ENCODE measurements at places on chromosomes 11 and 22.

DNA sequence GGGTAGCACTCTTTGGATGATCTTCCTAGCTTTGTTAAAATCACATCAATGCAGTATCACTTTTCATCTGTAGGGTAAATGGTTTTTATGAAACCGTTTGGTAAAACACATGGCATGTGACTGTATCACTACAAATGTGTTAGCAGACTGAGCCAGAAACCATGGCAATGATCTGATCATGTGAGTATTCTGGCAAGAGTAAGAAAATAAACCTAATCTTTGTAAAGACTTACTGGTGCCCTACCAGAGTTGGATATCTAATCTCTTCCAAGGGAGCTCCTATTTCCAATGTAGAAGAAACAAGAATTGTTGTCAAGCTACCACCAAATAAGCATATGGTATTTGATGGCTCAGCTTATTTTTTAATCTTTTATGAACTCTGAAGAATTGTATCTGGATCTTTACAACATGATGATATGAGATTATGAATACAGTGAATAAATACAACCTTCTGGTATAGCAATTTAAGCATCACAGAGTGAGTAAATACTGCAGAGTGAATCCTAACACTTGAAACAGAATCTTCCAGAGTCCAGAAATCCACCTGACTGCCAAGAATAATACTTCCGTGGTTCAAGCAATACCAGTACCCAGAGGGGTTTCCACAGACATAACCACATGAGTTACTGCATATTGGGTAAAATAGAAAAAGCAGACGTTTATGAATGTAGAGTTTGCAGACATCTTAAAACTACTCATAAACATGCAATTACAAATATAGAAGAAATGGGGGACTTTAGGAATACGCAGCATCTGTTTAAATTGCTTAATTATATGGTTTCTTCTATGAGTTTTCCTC is 238.8 kb downstream of the TTC28 start:
- no peak for DNase-seq

DNA sequence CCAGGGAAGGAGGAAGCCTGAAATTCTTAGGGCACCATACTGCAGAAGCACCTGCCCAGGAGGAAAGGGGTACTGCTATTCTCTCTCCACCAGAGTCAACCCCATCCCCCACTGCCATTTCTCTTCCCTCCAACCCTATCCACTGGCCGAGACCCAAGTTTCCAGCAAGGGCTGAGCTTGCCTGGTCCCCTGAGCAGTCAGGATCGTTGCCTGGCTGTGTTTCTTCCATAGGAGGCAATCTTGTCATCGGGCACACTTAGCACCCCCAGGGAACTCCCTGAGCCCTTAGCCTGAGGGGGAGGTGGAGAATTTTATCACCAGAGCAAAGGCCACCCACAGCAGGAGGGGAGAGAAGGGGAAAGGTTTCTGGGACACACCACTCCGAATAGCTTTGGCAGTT is 115.8 kb upstream of the NECTIN1 start:
- no peak for DNase-seq

DNA sequence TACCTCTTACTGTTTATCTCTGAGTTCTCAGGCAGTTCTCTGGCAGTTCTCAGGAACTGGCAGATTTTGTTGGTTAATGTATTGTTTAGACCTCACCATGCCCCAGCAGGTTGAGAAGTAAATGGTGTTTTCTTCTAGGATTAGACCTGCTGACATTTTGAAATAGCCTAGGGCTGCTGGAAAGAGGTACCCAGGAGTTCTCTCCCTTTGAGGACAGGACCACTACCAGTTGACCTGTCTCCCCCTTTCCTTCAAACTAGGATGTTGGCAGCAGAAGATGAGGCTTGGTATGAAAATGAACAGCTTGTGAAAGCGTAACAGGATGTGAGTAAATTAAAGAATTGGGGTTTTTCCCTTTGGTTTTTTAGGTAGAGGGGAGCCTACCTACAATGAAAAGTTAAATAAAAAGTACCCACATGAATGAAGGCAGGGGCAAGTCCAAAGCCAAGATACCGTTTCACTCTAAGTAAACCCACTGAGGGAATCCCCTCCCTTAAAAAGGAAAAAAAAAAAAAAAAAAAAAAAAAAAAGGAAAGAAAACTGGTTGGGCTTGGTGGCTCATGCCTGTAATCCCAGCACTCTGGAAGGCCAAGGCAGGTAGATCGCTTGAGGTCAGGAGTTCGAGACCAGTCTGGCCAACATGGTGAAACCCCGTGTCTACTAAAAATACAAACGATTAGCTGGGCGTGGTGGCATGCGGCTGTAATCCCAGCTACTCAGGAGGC is 96.2 kb downstream of the PDHX start:
- DNase-seq = no peak

GRCh38 chr11:60923326-60923725 is 934 bp upstream of the TMEM132A start:
- no peak for DNase-seq

DNA sequence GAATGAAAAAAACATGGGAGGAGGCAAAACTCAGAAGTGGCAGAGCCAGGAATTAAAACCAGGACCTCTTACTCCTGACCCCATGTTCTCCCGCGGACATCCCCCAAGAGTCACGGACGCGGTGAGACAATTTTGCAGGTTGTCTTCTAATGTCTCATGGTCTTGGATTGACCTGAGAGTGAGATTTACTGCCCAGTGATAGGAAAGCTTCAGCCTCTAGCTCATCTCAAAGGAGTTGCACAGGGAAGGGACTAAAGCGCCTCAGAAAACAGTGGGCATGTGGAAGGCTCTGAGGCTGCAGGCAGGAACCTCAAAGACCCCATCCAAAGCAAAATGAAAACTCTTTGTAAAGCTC is 197.4 kb downstream of the ADAMTS15 start:
- no peak for DNase-seq

GRCh38 chr11:57320719-57321387 is 3.9 kb downstream of the TNKS1BP1 start:
- no peak for DNase-seq

GRCh38 chr11:122354025-122354697 is 238.1 kb upstream of the BLID start:
- DNase-seq = no peak

DNA sequence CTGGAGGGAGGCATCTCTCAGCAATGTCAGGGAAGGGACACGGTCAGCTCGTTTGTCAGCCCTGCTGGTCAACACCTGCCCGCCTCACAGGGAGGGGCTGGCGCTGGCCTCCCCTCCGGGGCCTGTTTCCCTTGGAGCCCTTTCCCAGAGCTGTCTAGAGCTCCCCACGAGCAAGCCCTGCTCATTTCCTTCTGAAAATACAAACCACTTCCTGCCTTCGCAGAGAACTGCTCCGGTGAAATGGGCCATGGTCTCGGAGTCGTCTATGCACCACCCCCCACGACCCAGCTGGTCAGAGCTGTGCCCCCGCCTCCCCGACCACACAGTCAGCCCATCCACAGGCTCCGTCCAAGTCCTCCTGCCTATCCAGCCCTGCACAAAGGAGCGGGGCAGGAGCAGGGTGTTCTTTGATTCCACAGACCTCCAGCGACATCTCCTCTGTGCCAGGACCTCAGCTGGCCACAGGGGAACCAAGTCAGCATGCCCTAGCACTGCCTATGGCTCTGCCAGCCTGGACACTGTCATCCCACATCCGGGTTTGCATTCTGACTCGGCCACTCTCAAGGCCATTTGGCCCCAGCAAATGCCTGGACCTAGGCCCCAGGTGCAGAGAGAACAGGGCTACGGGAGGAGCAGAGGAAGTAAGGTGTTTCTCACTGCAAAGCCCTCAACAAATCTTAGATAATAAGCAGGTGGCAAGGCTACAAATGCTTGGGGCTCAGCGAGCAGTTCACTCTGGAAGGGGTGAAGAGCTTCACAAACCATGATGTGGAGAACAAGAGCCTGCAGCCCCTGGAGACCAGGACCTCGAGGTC is 82.1 kb upstream of the WNT11 start:
- no peak for DNase-seq

GRCh38 chr22:48628891-48629543 is 1198.7 kb downstream of the BRD1 start:
- DNase-seq = no peak

DNA sequence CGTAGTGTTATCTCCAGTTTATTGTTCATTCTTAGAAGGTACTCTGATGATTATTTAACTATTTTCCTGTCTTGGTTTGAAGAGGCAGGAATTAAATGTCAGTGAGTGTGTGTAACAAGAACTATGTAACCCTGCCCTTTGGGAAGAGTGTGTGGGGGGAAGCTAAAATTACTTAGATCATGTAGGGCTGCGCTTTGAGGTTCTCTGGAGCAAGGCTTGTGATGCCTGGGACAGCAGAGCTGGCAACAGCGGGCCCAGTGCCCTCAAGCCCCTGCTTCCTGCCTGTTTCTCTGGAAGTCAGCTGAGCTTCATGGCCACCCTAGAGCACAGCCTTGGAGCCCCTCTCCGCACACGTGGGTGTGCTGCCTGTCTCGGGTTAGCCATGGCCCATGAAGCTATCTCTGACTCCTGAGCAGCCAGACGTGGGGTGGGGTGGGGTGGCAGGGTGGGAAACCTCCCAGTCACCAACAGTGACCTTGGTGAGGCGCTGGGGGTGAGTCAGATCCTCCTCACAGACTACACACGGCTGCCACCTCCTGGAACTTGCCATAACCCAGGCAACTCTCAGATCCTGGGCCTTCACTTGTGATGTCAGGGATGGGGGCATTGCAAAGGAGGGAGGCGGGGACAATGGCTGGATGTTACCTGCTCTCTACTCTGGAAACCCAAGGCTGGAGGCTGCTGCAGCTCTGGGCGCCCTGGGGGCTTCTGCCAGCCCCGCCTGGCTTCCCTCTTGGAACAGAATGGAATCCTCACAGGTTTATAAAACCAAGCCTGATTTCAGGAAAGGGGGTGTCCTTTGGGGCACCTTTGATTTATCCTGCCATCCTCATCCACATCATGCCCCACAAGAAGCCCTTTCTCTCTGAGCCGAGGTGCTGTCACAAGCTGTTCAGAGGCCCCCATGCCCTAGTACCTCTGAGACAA is 88.6 kb downstream of the SNX19 start:
- no peak for DNase-seq

DNA sequence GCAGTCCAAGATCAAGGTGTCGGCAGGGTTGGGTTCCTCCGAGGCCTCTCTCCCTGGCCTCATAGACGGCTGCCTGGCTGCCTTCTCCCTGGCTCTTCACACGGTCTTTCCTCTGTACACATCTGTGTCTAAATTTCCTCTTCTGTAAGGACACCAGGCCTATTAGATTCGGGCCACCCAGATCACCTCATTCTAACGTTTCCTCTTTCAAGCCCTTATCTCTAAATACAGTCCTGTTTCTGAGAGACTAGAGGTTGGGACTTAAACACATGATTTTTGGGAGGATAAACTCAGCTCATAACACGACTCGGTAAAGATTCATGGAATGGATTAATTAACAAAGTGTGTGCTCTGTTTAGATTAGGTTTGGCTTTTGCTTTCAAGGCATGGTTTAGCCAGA is 136.0 kb upstream of the SORL1-AS1 start:
- no peak for DNase-seq

DNA sequence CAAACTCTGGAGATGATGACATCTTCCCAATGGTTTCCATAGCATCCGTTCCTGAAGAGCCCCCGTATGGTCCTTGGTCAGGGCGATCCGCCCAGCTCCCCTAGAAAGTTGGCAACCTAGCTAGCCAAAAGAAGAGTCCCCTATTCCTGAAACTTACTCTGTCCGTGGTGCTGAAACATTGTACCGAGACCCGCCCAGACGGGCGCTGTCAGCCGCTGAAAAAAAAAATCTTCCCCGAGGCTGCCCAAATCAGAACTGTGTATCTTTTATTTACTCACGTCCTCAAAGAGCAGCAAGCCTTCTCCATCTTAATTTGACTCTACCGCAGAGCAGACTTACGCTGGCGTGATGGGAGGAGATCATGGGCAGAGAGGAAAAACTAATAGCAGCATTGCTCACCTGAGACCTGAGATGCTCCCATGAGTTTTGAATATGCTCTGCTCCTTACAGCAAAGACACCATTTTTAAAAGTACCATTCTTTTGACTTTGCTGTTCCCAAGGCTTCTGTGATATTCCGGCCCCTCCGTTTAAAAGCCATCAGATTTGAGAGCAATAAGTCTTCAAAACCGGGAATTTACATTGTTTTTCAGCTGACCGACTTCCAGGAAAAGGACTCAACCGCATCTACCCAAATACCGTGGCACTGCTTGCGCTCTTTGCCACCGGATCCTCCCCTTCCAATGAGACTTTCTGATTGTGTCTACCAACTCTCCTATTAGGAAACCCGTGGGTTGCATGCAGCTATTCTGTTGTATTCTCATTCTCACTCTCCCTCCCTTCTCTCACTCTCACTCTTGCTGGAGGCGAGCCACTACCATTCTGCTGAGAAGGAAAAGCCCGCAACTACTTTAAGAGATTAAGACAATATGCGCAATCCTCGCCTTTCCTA is at the start of gene SLC17A6:
TSS of gene SLC17A6 (plus strand) at position 786 of the 890 bp plus-strand sequence. CDS start 153 bp downstream, outside the sequence.
- no peak for DNase-seq

- DNase-seq = no peak
Observed at GRCh38 chr22:29973269-29973668, 90.3 kb downstream of the MTMR3 start.

GRCh38 chr11:60924906-60925853 is 920 bp downstream of the TMEM132A start:
- no peak for DNase-seq

GRCh38 chr22:41676134-41676533 is 12.5 kb downstream of the SNU13 start:
- no peak for DNase-seq

DNA sequence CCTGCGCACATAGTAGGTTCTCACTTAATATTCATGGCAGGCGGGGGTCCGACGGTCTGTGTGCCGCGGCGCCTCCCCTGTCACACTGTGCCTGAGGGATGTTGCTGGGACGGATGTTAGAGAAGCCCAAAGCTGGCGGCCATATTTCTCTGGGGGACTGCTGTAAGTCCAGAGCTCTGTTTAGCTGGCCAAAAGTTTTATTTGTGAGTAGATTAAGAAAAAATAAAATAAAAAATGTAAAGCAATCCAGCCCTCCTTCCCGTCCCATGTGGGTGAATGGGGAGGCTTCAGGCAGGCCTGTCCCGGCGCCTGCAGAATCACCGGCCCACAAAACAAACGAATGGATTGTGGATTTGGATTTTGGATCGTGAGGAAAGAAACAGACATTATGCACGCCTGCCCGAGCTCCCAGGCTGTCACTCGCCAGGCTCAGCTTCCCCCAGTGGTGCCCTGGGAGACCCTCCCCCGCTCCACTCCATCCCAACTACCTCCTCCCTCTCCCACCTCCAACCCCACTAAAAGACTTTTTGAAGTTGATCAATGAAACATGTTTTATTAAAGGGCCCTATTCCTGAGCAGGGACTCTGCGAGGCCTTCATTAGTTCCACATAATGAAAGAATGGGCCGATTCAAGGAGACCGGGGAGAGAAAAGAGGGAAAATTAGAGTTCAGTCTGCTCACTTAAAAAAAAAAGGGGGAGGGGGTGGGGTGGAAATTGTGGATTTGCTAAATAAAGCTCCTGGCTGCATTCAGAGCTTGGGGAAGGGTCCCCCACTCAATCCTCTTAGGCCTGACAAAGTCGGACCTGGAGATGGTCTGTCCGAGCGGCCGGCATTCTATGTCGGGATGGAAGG is 20.4 kb upstream of the SCUBE1 start:
- no peak for DNase-seq
